ENCODE measurements at places on chromosomes 13 and 19. TPM values are rescaled to one million over a fixed set of nuclear protein-coding genes. Genes with fewer than 3 reads are reported as not detected.

GRCh38 chr13:26847281-26847680 is 86.7 kb upstream of the GPR12 start:
- no peak for DNase-seq

ZNF615 gene
- 8.5 TPM for total RNA-seq

- DNase-seq, result no peak
Observed at GRCh38 chr19:6413291-6413690, 11.3 kb downstream of the KHSRP start.

- no peak for DNase-seq
Observed at GRCh38 chr19:42281146-42281826, 12.2 kb downstream of the CIC start.

- peak; percentile 80 for DNase-seq
Observed at GRCh38 chr13:21310220-21310619, 133.8 kb downstream of the MRPL57 start.

CGB5 gene
- 1.9 TPM for total RNA-seq

NECTIN2 gene
- total RNA-seq, result 115 TPM

MISP3 gene
- total RNA-seq, result 6.7 TPM

- peak; percentile 82 for DNase-seq
Observed at GRCh38 chr19:15210323-15210781, 9.6 kb upstream of the NOTCH3 start.

CBY2 gene
- total RNA-seq, result not detected

GRCh38 chr19:39823686-39824085 is 10.3 kb downstream of the DYRK1B start:
- DNase-seq, result no peak

DNA sequence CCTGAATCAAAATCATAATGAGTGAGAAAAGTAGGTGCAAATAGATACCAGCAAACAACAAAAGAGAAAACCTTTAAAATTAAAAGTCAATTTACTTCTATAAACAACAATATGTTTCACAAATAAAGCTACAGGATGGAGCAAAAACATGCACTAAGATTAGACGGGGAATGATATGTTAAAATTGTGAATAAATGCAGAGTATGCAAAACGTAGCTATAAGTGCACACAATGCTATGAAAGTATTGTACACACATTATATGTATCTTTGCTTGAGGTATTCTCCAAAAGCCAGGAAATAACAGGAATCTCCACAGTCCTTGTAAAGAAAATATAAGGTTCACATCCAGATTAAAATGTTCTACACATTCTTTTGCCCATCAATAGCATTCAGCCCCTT is 523.9 kb downstream of the EFNB2 start:
- no peak for DNase-seq

GRCh38 chr13:49566461-49566860 is 18.9 kb downstream of the RCBTB1 start:
- no peak for DNase-seq

- DNase-seq, result no peak
Observed at GRCh38 chr19:14979476-14980255, at the start of gene SLC1A6. Gene SLC1A6 (minus strand): TSS chr19:14979864. CDS start chr19:14972910, 6,954 bp downstream.

GRCh38 chr19:42090672-42091071 is 14.7 kb downstream of the ZNF574 start:
- no peak for DNase-seq

IFNL2 gene
- total RNA-seq, result not detected

ZNF761 gene
- total RNA-seq, result 16.4 TPM

OR7A5 gene
- not detected for total RNA-seq

- DNase-seq, result peak; percentile 98
Observed at GRCh38 chr19:46924874-46925547, 64.2 kb downstream of the ARHGAP35 start.

- DNase-seq, result no peak
Observed at GRCh38 chr13:95601216-95601615, 43.3 kb downstream of the DZIP1 start.

Data from PC-9 (cell line).